Activated T-cell treated with anti-CD3 and anti-CD28 coated beads, Interleukin-2, amount 50 U/mL, for 24 hours (primary cell): ENCODE measurements at places on chromosomes 3 and 15.

DNA sequence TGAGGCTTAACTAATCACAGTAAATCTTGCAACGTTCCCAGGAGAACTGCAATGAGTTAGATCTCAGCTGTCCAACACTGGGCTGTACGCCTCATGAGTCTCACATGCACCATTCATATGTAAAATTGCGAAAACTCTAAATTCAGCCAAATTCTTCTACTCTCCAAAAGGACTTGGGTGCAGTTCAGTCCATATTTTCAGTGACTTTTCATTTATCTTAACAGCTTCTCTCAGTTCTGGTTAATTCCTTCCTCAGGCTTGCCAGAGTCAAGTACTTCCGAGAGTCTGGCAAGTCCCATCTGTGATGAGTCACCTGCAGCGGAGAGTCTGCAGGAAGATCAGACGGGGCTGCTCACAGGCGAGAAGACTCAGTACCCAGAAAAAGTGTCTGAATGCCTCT lies 11.5 kb downstream of the CCDC80 start:
- no peak for DNase-seq

GRCh38 chr3:59142556-59142955 lies 92.7 kb upstream of the CFAP20DC start:
- DNase-seq = no peak

- DNase-seq = no peak
Observed at GRCh38 chr3:87203809-87204208, 23.3 kb upstream of the CHMP2B start.

GRCh38 chr3:97670952-97671351 lies 93.6 kb upstream of the ARL6 start:
- no peak for DNase-seq

GRCh38 chr15:41936649-41937567 lies 35.4 kb downstream of the EHD4 start:
- DNase-seq = peak; percentile 79

GRCh38 chr15:58475573-58476524 lies 44.1 kb downstream of the LIPC start:
- DNase-seq = no peak

GRCh38 chr3:195714380-195715011 lies 6.3 kb upstream of the MUC20 start:
- DNase-seq = no peak
